T-cell (primary cell): ENCODE measurements at places on chromosomes 3 and 15. TPM values are rescaled to one million over a fixed set of nuclear protein-coding genes. Genes with fewer than 3 reads are reported as not detected.

LTF gene
- not detected for total RNA-seq

DNA sequence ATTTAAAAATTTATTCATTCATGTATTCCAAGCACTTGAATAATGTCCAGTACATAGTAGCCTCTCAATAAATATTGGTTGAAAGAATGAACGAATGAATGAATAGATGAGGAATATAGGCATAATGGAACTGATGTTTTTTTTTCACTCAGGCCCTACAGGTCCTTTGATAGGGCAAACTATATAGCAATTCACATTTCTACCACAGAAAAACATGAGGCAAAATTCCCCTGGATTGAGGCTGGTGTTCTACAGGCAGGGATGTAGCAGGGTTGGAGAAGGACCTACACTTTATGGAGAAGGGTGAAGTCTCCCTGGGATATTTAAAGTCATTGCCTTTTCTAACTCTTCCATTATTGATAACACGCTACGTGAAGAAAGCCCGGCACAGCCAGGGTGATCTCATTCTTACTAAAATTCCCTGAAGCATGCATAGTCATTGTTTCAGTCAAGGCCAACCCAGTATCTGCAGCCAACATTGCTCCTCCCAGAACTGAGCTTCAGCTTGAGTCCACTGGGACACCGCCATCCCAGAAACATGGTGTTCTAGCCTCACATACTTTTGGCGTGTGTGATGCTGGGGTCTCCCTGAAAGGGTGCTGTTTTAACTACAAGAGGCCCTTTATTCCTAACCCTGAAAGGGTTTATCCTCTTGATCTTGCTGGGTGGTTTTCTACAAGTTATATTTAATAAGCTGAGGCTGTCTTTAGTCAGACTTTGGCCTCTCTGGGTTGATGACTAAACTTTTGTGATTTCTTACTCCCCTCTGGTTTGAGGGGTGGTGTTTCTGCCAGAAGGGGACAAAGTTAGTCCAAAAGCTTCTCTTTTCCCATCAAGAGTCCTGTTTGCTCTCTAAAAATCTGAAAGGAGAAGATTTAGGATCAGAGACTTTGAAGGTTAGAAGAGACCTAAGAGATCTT, 25.9 kb upstream of the FBN1 start:
- no peaks in the 10 kb centered on the region for H3K4me1 ChIP-seq
- no peaks in the 10 kb centered on the region for H3K27me3 ChIP-seq
- no peak overlapping the region for H3K4me3 ChIP-seq
- no peaks in the 10 kb centered on the region for H3K36me3 ChIP-seq
- no peak for DNase-seq

DNA sequence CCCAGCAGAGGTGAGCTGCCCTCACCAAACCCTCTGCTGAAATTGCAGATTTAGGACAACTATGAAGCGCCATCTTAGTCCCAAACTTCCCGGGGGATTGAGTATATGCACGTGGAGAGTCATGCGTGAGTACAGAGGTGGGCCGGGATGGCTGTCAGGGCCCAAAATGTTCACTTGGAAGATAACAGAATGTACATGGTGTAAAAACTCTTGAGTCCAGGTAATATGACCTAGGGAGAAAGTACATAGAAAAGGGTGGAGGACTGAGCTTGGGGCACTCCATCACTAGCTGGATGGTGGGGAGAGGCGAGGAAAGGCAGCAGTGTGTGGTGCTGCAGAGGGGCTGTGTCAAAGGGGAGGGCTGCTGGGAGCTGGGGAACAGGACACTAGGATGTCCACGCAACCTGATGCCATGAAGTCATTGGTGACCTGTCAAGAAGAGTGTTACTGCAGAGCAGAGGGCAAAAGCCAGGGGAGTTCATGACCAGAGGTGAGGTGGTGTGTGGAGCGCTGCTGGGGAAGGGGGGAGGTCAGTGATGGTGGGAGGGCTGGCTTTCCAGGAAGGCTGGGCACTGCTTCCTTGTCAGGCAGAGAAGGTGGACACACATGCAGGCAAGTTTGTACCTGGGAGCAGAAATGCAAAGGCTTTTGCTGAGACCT, 236.2 kb upstream of the LYSMD4 start:
- no peaks in the 10 kb centered on the region for H3K4me1 ChIP-seq
- H3K4me3 ChIP-seq: no peak overlapping the region
- H3K36me3 ChIP-seq: no peaks in the 10 kb centered on the region
- H3K27me3 ChIP-seq: no peaks in the 10 kb centered on the region
- H3K27ac ChIP-seq: no peak overlapping the region

DNA sequence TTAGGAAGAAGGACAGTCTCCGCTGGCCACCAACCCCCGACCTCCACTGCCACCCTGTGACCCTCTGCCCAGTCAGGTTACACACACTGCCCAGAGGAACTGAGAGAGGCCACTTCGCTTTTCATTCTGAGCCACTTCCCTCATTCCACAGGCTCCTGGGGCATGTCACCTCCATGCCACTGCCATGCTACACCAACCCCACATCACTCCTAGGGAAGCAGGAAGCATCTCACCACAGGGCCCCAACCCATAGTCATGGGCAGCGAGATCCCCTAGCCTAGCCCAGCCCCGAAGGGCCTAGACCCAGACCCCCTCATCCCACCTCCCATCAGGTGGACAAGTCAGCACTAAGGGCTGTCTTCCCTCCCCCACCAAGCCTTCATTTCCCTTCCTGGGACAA, 1.4 kb downstream of the PLCB2 start:
- peak overlapping the region; percentile 98 for H3K4me3 ChIP-seq
- H3K36me3 ChIP-seq: peaks cover 32% of the 10 kb centered on the region
- no peak overlapping the region for H3K27ac ChIP-seq
- no peak for DNase-seq
- H3K27me3 ChIP-seq: no peaks in the 10 kb centered on the region

GRCh38 chr3:95511828-95512227, 1302.6 kb upstream of the EPHA6 start:
- no peak overlapping the region for H3K4me3 ChIP-seq
- no peak overlapping the region for H3K27ac ChIP-seq
- H3K4me1 ChIP-seq: no peaks in the 10 kb centered on the region
- DNase-seq: no peak
- no peaks in the 10 kb centered on the region for H3K36me3 ChIP-seq

GRCh38 chr3:182570946-182571594, 222.2 kb upstream of the ATP11B start:
- no peaks in the 10 kb centered on the region for H3K36me3 ChIP-seq
- no peaks in the 10 kb centered on the region for H3K4me1 ChIP-seq
- H3K4me3 ChIP-seq: no peak overlapping the region
